T-helper 2 cell treated with Interferon-gamma antibody and Interleukin-4, amounts not matched to agents 100 ng/mL and 5 ng/mL, for 36 hours (primary cell): ENCODE measurements at places on chromosomes 4 and X. TPM values are rescaled to one million over a fixed set of nuclear protein-coding genes. Genes with fewer than 3 reads are reported as not detected.

The ITIH6 gene
- total RNA-seq, result not detected in 2 replicates

The POLN gene
- 3.9 and 4.0 TPM in 2 replicates for total RNA-seq

The MXRA5 gene
- not detected in 2 replicates for total RNA-seq

The DLG3 gene
- 14.2 and 21.1 TPM in 2 replicates for total RNA-seq

The SMARCAD1 gene
- 32.3 and 34.7 TPM in 2 replicates for total RNA-seq

The ANOS1 gene
- 0.05 TPM in 1 of 2 replicates, not detected in the other for total RNA-seq

The RNF150 gene
- not detected in 2 replicates for total RNA-seq
